Parietal lobe (tissue), 2 donors: ENCODE measurements at places on chromosomes 13 and 19. TPM values are rescaled to one million over a fixed set of nuclear protein-coding genes. Genes with fewer than 3 reads are reported as not detected.

Gene KLK1
- not detected for total RNA-seq

Gene ZNF491
- 18.5 TPM for total RNA-seq

Gene RASA3
- total RNA-seq: 17.5 TPM

Gene DACH1
- total RNA-seq: 7.8 TPM

Gene TMC4
- 1.3 TPM for total RNA-seq

Gene APC2
- 276 TPM for total RNA-seq

Gene CA11
- total RNA-seq: 7.8 TPM

Gene NOTCH3
- total RNA-seq: 19.4 TPM
